Naive thymus-derived CD8-positive, alpha-beta T cell (primary cell): ENCODE measurements at places on chromosomes 6 and 20. TPM values are rescaled to one million over a fixed set of nuclear protein-coding genes. Genes with fewer than 3 reads are reported as not detected.

DNA sequence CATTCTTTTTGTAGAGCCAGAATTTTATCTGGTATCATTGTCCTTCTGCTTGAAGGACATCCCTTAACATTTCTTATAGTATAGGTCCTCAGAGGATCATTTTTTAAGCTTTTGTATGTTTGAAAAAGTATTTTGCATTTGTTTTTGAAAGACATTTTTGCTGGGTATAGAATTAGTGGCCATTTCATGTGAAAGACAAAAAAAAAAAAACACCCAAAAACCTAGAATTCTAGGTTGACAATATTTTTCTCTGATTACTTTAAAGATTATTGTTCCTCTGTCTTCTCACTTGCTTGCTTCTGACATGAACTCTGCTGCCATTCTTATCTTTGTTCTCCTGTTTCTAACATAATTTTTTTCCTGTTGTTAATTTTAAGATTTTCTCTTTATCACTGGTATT, 75.7 kb upstream of the SLC22A16 start:
- H3K27me3 ChIP-seq, result peaks cover 8% of the 10 kb centered on the region
- H3K4me3 ChIP-seq, result no peak overlapping the region
- DNase-seq, result no peak
- no peaks in the 10 kb centered on the region for H3K4me1 ChIP-seq

- H3K4me3 ChIP-seq, result no peak overlapping the region
- H3K27me3 ChIP-seq, result no peaks in the 10 kb centered on the region
- H3K36me3 ChIP-seq, result no peaks in the 10 kb centered on the region
- no peaks in the 10 kb centered on the region for H3K4me1 ChIP-seq
- DNase-seq, result no peak
Observed at GRCh38 chr6:123888771-123889513, 85.3 kb downstream of the NKAIN2 start.

GRCh38 chr20:44644667-44645131, 6.8 kb downstream of the ADA start:
- H3K36me3 ChIP-seq, result peaks cover 8% of the 10 kb centered on the region
- H3K27me3 ChIP-seq, result no peaks in the 10 kb centered on the region
- peak; percentile 45 for DNase-seq
- H3K4me1 ChIP-seq, result peaks cover 91% of the 10 kb centered on the region

GRCh38 chr20:14824996-14825395, 487.6 kb upstream of the FLRT3 start:
- DNase-seq, result no peak
- no peak overlapping the region for H3K27ac ChIP-seq
- H3K4me1 ChIP-seq, result no peaks in the 10 kb centered on the region
- no peak overlapping the region for H3K4me3 ChIP-seq
- H3K27me3 ChIP-seq, result no peaks in the 10 kb centered on the region

DNA sequence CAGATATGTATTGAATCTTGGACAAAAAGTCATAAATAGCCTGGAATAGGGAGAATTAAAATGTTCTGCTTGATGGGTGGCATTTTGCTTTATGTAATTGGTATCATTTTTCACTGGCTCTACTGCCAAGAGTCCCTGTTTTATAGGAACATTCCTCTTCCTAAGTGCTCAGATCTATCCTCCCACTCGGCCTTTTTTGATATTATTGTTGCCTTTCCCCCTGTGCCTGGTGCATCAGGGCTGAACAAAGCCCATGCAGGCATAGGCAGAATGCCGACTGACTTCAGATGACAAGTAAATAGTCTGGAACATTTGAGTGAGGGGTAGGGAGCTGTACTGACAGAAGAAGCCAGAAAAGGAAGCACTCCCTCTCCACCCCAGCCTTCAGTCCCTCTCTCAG, 127.0 kb downstream of the PKHD1 start:
- peaks cover 5% of the 10 kb centered on the region for H3K27me3 ChIP-seq
- DNase-seq, result no peak

MARCKS gene
- 2.2 TPM for total RNA-seq

FRMD1 gene
- not detected for total RNA-seq

MBOAT1 gene
- 3.0 TPM for total RNA-seq
